ENCODE measurements at places on chromosomes 5 and 9.

GRCh38 chr9:130288926-130289690, 23.5 kb downstream of the HMCN2 start:
- no peaks in the 10 kb centered on the region for H3K36me3 ChIP-seq
- H3K27me3 ChIP-seq = no peaks in the 10 kb centered on the region
- DNase-seq = no peak
- H3K4me3 ChIP-seq = no peak overlapping the region
- H3K27ac ChIP-seq = no peak overlapping the region
- no peaks in the 10 kb centered on the region for H3K4me1 ChIP-seq

DNA sequence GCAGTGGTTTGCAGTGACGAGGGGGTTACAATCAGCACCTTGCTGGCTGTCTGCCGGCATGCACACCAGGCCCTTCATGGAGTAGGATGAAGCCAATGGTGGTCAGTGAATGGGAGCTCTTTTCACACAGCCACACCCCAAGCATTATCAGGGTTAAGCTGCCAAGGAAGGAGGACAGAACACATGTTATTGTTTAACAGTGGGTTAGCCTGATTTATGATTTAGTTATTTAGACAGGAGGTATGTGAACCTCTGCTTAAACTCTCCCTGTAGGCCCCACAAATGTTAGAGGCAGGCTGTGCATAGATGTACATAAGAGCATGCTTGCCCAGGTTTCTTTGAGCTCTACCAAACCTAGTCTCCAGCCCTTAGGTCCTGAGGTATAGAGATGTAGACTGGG, 262.9 kb downstream of the SPOCK1 start:
- no peaks in the 10 kb centered on the region for H3K36me3 ChIP-seq
- no peak overlapping the region for H3K4me3 ChIP-seq
- no peak for DNase-seq

DNA sequence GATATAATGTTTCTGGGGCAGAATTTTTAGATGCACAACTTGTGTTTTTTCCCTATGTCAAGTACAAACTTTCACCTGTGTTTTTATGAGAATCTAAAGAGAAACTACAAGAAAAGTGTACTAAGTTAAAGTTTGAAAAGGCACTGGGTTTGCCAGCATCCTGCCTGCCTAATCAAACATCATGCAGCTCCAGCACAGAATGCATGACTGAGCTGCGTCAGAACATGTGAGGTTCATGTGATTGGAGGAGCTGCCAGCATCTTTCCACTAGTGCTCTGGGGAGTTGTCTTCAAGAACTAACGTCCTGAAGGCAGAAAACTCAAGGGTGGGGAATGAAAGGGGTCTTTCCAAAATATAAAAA, 46.1 kb upstream of the RIC1 start:
- no peak for DNase-seq
- no peak overlapping the region for H3K4me3 ChIP-seq
- no peaks in the 10 kb centered on the region for H3K4me1 ChIP-seq

DNA sequence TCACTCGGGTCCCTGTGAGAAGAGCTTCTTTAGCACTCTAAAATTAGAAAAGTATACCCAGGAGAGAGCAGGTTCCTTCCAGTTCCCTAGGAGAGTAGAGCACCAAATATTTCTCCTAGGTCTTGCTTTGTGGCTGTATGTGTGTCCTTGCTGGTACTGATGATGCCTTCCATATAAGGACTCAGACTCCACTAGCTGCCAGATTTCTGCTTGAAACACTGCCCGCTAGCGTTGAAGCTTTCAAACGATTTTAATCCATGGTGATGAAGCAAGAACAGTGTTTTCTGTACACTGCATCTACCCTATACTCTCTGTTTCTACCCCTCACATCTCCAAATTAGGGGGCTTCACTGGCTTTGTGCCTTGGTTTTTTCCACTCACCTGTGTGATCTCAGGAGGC, 2.4 kb upstream of the SMC2 start:
- peaks cover 10% of the 10 kb centered on the region for H3K4me1 ChIP-seq
- no peak for DNase-seq
- no peaks in the 10 kb centered on the region for H3K27me3 ChIP-seq
- no peak overlapping the region for H3K4me3 ChIP-seq
- H3K36me3 ChIP-seq = no peaks in the 10 kb centered on the region

DNA sequence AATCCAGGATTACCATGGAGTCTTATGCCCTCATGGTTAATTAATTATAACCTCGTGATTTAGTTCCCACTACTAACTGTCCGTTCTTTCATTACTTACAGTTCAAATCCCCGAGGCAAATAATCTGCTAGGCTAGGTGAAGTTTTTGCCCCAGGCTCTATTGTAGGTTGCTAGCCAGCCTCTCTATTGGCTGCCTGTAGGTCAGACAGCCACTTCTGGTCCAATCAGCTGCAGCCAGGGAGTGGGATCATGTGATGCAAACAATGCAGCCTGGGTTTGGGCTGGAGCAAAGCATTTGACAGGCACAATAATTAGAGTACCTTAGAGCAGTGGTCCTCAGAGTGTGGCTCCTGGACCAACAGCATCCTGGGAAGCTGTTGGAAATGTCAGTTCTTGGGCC, 17.7 kb downstream of the TMEM252 start:
- H3K27me3 ChIP-seq = no peaks in the 10 kb centered on the region
- H3K4me3 ChIP-seq = no peak overlapping the region
- no peak overlapping the region for H3K27ac ChIP-seq
- no peaks in the 10 kb centered on the region for H3K4me1 ChIP-seq

DNA sequence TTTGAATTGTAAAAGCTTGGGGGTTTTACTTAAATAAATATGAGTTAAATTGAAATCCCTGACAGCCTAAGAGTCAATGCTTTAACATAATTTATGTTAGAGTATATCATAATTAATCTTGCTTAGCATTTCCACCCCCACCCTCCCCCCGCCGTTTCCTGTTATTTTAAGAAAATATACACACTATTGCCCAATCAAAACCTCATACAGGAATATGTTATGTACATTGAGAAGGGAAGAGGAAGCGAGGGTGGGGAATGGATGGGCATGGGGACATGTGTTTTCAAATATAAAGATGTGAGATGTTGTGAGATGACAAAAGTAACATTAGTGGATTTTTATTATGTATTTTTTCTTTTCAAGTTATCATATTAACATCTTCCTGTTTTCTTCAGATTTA, 561.1 kb upstream of the MEF2C start:
- H3K27me3 ChIP-seq = peaks cover 4% of the 10 kb centered on the region
- H3K27ac ChIP-seq = no peak overlapping the region
- no peak for DNase-seq
- H3K4me1 ChIP-seq = peaks cover under 1% of the 10 kb centered on the region
- no peak overlapping the region for H3K4me3 ChIP-seq

- no peaks in the 10 kb centered on the region for H3K27me3 ChIP-seq
- no peak overlapping the region for H3K4me3 ChIP-seq
- H3K4me1 ChIP-seq = no peaks in the 10 kb centered on the region
- DNase-seq = no peak
- no peaks in the 10 kb centered on the region for H3K36me3 ChIP-seq
- no peak overlapping the region for H3K27ac ChIP-seq
These were observed 113.1 kb upstream of the TNC start for GRCh38 chr9:115230924-115231515.

GRCh38 chr5:124040799-124041198, 528.8 kb downstream of the CSNK1G3 start:
- H3K4me3 ChIP-seq = no peak overlapping the region
- no peak overlapping the region for H3K27ac ChIP-seq
- H3K27me3 ChIP-seq = no peaks in the 10 kb centered on the region
- H3K4me1 ChIP-seq = peaks cover 8% of the 10 kb centered on the region
- no peak for DNase-seq
- H3K36me3 ChIP-seq = no peaks in the 10 kb centered on the region

DNA sequence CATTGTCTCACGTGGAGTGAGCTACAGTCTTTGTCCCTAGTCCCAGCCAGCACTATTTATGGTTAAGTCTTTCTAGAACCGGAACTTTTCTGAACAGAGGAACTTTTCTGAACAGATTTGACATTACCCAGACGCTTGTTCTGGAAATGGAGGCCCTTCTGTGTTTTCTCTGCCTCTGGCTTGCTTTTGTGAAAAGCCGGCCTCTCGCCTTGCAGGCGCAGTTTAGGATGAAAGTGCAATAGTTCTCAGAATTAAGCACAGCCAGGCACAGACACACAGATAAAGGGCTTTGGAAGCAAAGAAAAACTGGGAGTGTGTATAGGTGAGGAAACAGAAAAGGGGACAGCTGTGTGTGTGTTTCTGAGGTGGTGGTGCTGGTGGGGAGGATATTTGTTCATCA, 5.9 kb downstream of the GDNF start:
- H3K27ac ChIP-seq = no peak overlapping the region
- H3K36me3 ChIP-seq = no peaks in the 10 kb centered on the region
- no peak overlapping the region for H3K4me3 ChIP-seq
- DNase-seq = no peak
- peaks cover 10% of the 10 kb centered on the region for H3K27me3 ChIP-seq
- H3K4me1 ChIP-seq = no peaks in the 10 kb centered on the region

- DNase-seq = no peak
- H3K4me1 ChIP-seq = no peaks in the 10 kb centered on the region
- no peak overlapping the region for H3K4me3 ChIP-seq
- H3K27me3 ChIP-seq = no peaks in the 10 kb centered on the region
- no peaks in the 10 kb centered on the region for H3K36me3 ChIP-seq
These were observed 390.0 kb downstream of the ENC1 start for GRCh38 chr5:74250304-74251102.

Data from pancreas (tissue), 10 donors.